ENCODE measurements at places on chromosomes 6 and 20.
A peak's percentile ranks its signal among the peaks of the same experiment; 100 is the strongest.

DNA sequence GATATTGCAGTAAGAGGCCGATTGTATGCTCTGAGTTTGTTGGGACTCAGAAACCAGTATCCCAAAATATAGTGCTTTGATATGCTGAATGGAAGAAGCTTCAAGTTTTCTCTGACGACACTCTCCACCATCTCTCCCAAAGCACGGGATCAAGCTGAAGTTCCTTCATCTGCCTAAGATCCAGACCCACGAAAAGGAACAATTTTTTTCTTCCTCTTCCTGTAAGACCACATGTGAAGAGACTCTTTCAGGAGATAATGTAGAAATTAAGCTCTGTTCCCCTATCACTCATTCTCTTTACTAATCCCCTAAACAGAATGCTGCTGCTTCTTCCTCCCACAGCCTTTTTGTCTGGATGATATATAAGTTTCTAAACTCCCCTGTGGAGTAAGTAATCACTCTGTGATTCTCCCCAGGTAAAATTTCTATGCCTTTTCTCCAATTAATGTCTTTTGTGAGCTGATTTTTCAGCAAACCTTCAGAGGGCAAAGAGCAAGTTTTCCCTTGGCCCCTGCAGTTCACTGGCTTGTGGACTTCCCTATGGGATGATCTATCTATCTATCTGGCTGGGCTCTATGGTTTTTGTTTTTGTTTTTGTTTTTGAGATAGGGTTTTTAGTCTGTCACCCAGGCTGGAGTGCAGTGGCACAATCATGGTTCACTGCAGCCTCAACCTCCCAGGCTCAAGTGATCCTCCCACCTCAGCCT lies 13.5 kb upstream of the PNRC1 start:
- no peak for DNase-seq

GRCh38 chr20:47337413-47337812 lies 19.1 kb downstream of the ZMYND8 start:
- DNase-seq, result no peak

DNA sequence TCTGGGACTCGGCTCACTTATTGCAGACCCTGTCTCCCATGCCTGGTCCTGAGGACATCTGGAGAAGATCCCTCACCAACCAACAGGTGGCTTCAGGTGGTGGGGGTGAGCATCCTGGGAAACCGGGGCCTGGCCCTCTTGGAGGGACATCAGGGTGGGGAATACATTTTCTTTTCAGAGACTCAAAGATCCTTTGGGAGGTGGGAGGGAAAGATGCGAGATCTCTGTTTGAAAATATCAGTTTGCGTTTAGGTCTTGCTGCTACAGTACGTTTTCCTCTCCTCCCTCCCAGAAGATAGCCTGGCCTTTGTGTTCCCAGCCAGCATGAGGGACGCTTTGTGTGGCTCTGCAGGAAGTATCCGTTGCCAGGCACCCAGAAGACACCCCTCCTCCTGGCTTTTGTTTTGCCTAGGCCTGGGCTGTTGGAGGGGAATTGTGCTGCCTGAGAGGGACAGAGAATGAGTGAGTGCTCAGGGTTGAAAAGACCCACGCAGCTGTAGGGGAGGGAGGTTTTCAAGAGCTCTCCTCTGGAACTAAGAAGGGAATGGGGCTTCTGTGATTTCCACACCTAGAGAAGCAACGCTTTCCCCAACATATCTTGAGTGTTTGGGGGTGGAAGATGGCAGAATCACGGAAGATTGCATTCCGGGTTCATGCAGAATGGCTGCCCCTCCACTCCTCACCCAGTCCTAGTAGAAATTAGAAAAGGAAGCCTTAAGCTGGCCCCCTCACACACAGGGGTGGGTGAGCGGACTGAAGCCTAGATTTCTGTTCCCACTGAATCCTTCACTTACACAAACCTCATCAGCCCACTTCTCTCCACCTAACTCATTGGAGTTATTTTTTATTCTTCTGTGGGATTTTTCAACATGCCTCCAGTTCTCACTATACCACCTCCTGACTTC lies 22.0 kb upstream of the SLC2A12 start:
- DNase-seq, result no peak

DNA sequence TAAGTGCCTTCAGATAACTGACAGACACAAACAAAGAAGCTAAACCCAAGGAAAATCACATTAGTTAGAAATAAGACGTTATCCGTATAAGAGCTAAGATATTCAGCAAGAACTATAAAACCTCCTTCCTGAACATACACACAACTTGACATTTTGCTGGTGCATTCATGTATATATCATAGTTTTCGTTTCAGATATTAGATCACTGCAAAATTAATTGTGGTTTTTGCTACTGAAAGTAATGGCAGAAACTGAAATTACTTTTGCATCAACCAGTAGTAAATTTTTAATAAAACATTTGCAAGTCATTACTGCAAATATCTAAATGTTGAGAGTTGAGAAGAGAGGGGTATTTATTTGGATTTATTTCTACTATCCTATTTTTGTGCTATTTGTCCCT lies 26.1 kb upstream of the KCNQ5 start:
- DNase-seq, result no peak

DNA sequence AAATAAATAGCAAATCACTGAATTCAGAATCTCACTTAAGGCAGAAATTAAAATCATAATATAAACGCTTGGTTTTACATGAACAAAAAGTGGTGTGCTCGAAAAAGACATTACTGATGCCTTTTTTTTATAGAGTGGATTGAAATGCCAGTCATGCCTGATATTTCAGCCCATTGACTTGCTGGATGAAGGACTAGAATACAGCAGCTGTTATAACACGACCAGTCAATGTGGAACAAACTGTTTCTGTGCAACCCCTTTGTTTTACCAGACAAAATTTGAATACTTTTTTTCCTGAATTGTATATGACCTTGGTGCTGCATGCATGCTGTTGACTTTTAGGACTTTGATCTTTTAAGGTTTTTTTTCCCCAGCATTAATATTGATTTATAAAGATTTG lies 150.0 kb downstream of the QKI start:
- DNase-seq, result no peak

GRCh38 chr20:34312024-34312460 lies 8.9 kb upstream of the AHCY start:
- no peak for DNase-seq

DNA sequence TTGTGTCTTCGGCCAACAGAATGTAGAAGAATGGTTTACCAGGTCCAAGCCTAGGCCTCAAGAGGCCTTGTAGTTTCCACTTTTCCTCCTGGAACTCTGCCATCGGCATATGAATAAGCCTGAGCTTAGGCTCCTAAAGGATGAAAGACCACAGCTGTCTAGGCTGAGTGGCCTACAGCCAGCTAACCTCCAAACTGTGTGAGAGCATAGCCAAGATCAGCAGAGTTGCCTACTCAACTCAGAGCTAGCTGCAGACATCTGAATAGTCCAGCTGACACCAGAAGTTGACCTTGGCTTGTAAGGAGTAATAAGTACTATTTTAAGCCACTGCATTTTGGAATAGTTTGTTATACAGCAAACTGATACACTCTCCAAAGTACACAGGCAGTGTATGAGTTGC lies 52.6 kb upstream of the SMIM29 start:
- peak; percentile 12 for DNase-seq

GRCh38 chr6:13351271-13351670 lies 22.9 kb upstream of the TBC1D7 start:
- DNase-seq, result no peak

DNA sequence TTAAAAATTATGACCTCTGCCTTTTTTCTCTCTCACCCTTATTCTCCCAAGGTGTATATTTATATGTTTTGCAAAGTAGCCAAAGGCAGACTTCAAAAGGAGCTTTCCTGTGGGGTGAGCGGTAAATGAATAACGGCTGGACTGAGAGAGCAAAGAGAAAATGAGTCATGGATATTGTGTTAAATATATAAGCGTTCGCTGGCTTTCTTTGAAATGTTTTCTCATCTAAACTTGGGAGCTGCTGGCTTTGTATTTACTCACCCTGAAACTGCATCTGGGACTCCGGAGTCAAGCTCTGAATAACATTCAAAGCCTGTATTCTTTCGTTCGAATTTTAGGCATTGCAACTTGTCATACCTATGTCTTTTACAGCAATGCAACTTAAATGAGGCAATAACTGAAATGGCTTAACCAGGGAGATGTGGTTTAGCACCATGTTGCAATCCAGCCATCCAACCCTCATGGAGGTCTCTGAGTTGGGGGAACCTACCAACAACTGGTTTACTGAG lies 32.0 kb downstream of the ATXN1 start:
- DNase-seq, result no peak

DNA sequence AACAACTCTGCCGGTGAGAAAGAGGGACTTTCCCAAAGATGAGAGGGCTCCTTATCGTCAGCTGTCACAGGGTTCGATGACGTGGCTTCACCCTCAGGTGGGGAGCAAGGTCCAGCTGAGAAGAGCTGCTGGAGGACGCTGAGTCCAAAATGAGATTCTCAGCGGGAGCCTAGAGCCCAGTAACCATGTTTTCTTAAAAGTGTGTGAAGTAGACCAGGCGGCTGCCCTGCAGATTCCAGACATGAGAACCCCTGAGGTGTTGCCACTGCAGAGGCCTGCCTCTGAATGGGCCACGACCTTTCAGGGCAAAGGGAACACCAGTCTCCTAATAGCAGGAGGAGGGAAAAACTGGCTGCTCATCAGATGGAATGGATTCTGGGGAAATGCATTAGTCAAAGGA lies 375.1 kb downstream of the BTBD9 start:
- DNase-seq, result no peak

DNA sequence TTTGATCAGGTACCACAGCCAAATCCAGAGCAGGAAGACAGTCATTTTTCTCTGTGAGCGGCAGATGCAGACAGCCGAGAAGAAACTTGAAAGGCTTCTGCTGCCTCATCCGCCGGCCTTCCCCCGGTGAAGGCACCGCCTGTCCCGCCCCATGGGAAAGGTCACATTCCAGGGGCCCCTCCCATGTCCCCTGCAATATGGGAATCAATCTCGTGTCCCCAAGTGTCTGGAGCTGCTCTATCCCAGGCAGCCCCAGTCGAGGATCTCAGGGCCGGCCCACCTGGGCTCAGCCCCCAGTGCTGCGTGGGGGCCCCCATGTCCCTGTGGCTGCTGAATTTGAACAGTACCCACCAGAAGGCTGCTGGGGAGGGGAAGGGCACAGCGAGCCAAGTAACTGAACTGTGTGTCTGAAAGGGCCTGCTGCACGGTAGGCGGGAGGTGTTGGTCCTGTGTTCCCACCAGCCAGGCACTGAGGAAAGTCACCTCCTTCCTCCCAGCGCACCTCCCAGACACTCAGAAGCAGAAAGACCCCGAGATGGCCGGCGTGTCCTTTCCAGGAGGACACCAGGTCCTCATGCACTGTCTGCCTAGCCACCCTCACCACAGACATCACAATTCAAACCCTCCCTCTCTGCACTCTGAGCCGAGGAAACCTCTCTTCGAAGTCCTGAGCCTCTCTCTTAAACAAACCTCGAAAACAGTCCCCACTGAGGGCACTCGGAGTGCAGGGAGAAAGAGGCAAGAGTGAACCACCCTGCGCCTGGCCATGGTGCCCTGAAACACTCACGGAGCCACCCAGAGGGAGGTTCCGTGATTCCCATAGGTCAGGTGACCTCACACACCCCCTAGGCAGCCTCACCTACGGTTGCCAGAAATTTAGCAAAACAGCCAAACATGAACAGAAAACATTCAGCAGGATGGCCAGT lies 99.3 kb downstream of the PSMB1 start:
- DNase-seq, result no peak

- no peak for DNase-seq
These were observed 27.1 kb downstream of the C20orf173 start for GRCh38 chr20:35502352-35502751.

GRCh38 chr6:142833054-142833453 lies 111.9 kb downstream of the HIVEP2 start:
- no peak for DNase-seq

DNA sequence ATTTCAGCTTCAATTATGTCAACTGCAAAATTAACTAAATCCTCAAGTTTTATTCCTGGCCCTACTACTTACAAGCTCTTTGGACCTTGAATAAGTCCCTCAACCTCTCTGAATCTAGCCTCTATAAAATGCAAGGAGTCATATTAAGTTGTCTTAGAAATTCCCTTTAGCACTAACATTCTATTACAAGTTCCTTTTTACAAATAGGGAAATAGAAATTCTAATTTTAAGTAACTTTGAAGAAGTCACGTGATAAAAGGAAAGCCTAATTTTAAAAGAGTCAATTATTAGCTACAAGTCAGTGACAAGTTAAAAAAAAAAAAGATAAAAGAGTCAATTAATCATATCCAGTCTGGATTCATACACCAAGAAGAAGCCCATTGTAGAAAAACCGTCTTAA lies 24.6 kb upstream of the GTF3C6 start:
- no peak for DNase-seq

- no peak for DNase-seq
These were observed 18.0 kb downstream of the STX7 start for GRCh38 chr6:132494954-132495353.

GRCh38 chr6:26156850-26157250 lies 69.6 kb downstream of the HFE start:
- no peak for DNase-seq

GRCh38 chr6:131383421-131384411 lies 189.3 kb upstream of the ARG1 start:
- no peak for DNase-seq

DNA sequence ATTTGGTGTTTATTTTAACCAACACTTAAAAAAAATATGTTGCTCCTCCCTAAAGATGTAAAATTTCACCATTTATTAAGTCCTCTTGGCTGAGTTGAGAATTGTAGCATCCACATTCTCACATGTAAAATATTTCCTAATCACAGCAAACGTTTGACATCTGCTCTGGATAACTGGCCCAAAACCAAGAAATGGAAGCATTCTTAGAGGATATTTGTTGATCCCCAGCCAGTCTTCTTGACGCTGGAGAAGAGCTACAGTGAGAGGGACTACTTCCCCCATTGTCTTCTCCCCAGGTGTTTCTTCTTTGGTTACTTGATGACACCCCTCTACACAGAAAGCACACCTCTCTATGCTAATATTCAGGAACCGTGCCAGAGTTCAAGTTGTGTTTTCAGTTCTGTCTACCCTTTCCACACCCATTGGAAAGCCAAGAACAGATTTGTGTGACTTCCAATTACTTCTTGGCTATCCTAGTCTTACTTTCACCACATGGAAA lies 454.5 kb upstream of the JAG1 start:
- DNase-seq, result no peak

DNA sequence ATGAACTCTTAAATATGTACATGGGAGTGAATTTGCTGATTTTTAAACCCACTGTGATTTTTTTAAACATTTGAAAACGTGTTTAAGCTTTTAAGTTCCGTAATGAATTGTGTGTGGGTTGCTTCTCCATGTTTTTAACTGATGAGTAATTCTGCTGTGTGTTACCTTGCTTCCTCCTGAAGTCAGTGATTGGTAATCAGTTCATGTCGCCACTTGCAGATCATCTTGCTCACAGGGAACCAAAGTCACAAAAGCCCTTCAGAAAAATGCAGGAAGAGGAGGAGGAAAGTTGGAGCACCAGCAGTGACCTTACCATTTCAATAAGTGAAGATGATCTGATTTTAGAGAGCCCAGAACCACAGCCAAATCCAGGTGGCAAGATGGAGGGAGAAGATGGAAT lies 36.7 kb downstream of the KIZ start:
- DNase-seq, result no peak

DNA sequence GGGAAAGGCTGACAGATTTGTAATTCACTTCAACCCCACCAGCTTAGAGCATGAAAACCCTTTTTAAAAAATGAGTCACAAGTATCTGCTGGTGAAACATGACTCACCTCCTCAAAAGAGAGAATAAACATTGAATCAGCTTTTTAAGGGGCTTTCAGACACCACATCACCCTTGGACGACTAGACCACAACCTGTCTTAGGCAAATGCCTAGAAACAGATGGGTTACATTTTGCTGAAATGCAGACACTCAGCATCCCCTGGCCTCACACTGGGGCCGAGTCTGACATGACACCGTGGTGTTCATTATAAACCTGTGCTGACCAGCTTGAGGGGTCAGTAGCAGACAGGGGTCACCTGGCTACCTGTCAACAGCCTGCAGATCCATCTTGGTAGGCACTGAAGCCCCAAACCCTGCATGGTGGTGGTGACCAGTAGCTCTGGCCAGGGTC lies 175.3 kb upstream of the CST7 start:
- peak; percentile 67 for DNase-seq
